ENCODE measurements at places on chromosomes 12 and 14.

DNA sequence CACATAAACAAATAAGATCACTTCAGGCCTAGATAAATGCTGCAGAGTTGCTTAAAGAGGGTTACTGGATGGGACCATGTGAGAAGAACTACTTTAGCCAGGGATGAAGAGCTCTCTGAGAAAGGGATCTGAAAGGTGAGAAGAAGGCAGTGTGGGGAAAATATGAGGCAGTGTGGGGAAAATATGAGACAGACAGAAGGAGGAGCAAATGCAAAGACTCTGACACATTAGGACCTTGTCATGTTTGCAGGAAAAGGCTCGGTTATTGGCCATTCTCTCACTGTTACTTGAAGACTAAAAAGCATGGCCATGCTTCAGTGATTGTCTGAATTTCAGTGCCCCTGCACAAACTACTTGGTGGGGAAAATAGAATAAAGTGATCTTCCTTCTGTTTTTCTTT lies 22.7 kb upstream of the TRIM9 start:
- DNase-seq: no peak

GRCh38 chr12:42090899-42091298 lies 53.8 kb downstream of the GXYLT1 start:
- peak; percentile 33 for DNase-seq

GRCh38 chr12:52945389-52946232 lies 3.3 kb upstream of the KRT18 start:
- DNase-seq: peak; percentile 54

GRCh38 chr12:111024205-111024801 lies 103.9 kb upstream of the MYL2 start:
- peak; percentile 62 for DNase-seq

- DNase-seq: peak; percentile 40
These were observed 85.0 kb downstream of the SYNE3 start for GRCh38 chr14:95431199-95432143.

Data from epithelial cell of esophagus (primary cell).